Peyer's patch (tissue), 4 donors: ENCODE measurements at places on chromosomes 1 and 21. TPM values are rescaled to one million over a fixed set of nuclear protein-coding genes. Genes with fewer than 3 reads are reported as not detected.

- no peak for DNase-seq
Observed at GRCh38 chr1:164685266-164686035, 126.5 kb downstream of the PBX1 start.

GRCh38 chr1:186679924-186680244, 339 bp downstream of the PTGS2 start:
- no peak for DNase-seq

DNA sequence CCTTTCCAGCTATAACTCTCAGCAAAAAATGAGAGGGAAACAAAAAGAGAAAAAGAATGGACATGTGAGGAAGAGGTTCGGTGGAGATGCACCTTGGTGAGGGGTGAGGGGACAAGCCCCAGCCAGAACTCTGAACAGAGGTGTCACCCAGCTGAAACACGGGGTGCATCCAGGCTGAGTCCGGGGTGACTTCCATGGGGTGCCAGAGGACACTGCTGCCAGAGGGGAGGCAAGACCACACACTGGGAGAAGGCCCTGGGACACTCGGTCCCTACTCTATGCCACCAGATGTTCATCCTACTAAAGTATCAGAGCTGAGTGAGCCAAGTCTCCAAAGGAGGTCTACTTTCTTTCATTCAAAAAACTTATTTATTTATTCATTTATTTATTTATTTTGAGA, 36.1 kb upstream of the PPP1R15B start:
- no peak for DNase-seq

GRCh38 chr1:229938551-229938950, 128.5 kb upstream of the GALNT2 start:
- no peak for DNase-seq

DNA sequence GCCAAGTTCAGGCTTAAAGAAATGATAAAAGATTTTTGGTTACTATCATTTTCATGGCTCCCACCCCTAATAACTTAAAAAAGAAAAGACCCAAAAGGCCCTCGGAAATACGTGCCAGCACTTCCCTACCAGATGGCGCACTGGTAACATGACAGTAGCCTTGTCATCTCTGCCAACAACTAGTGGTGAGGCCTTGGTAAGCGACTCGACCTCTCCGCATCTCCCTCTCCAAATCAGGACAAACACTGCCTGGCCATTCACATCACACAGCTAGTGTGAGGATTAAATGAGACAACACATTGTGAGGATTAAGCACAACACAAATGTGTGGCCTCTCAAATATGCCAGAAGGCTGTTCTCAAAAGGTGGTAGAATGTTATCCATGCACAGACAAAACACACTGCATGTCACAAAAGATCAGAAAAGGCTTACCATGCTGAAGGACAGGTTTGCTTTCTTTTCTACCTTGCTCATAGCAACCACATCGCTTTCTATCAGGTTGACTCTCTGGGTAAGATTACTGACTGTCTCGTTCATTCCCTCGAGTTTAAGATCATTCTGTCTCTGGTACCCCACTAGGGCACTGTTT, 16.4 kb downstream of the TEX38 start:
- DNase-seq, result no peak

GRCh38 chr1:116514708-116515525, 55.9 kb downstream of the CD58 start:
- DNase-seq, result peak; percentile 37

GRCh38 chr21:15730484-15731242, 881 bp downstream of the USP25 start:
- no peak for DNase-seq

DNA sequence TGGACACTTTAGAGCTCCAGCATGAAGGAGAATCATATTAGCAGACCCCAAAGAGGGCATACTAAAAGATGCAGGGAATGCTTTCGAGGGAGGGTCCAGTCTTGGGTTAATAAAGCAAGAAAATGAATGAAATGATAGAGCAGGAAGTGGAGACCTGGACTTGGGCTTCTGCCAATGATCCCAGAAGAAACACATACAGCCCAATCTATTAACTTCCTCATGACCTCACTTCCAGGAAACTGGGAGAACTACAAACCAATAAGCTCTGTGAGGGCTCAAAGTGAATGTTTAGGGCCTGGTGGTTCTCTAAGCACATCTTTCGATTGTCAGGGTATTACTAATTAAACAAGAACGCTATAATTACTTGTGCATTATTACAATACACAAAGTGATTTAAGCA, 53.6 kb upstream of the SSX2IP start:
- no peak for DNase-seq

GRCh38 chr21:24217151-24217550, 1390.1 kb downstream of the MRPL39 start:
- no peak for DNase-seq

DNA sequence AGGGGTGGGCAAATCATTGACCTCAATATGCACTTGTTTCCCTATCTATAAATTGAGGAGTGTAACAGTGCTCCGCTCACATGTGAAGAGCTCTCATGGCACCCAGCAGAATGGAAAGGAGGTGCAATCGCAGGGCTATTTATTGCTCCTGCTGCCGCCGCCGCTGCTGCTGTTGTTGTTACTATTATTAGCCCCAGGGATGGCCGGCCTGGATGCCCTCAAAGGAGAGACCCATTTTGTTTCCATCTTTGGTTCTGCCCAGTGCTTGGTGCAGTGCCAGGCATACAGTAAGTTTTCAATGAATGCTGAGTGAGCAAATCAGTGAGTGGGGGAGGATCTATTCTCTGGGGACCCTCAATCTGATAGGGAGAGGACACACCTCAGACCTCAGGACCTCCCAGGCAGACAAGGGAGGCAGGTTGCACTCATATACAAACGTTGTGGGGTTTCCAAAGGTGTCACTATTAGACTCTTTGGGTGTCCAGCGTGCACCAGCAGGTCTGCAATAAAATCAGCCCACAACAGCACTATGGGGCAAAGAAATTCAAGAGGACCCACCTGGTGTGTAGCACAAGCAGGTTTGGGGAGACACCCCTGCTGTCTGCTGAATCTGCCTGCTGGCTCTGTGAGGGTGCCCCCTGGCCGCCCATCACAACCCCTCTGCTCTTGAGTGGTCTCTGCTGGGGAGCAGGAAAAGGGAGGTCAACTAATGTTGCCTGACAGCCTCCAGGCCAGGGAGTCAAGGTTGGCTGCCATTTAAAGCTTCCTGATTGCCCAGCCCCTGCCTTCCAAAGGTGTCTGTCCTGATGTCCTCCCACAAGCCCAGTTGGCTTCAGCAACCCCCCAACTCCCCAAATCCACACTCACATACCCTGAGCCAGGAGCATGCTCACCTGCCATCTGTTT, 136.3 kb downstream of the ACTL8 start:
- DNase-seq, result no peak

The CD55 gene
- 49.5 TPM for total RNA-seq

The SLC44A5 gene
- total RNA-seq, result 0.80 TPM

The GSTM5 gene
- 2.0 TPM for total RNA-seq

The OR2T8 gene
- not detected for total RNA-seq
